ENCODE measurements at places on chromosomes 2 and 18. TPM values are rescaled to one million over a fixed set of nuclear protein-coding genes. Genes with fewer than 3 reads are reported as not detected.

The HDLBP gene
- total RNA-seq = 446 TPM

- H3K27me3 ChIP-seq = no peaks in the 10 kb centered on the region
- H3K4me1 ChIP-seq = no peaks in the 10 kb centered on the region
- no peak for DNase-seq
- H3K27ac ChIP-seq = no peak overlapping the region
Observed at GRCh38 chr18:70373042-70373519, 84.2 kb downstream of the SOCS6 start.

- no peak for DNase-seq
- no peaks in the 10 kb centered on the region for H3K4me1 ChIP-seq
- H3K4me3 ChIP-seq = no peak overlapping the region
- no peaks in the 10 kb centered on the region for H3K27me3 ChIP-seq
Observed at GRCh38 chr2:194765723-194766122, 891.3 kb upstream of the SLC39A10 start.

DNA sequence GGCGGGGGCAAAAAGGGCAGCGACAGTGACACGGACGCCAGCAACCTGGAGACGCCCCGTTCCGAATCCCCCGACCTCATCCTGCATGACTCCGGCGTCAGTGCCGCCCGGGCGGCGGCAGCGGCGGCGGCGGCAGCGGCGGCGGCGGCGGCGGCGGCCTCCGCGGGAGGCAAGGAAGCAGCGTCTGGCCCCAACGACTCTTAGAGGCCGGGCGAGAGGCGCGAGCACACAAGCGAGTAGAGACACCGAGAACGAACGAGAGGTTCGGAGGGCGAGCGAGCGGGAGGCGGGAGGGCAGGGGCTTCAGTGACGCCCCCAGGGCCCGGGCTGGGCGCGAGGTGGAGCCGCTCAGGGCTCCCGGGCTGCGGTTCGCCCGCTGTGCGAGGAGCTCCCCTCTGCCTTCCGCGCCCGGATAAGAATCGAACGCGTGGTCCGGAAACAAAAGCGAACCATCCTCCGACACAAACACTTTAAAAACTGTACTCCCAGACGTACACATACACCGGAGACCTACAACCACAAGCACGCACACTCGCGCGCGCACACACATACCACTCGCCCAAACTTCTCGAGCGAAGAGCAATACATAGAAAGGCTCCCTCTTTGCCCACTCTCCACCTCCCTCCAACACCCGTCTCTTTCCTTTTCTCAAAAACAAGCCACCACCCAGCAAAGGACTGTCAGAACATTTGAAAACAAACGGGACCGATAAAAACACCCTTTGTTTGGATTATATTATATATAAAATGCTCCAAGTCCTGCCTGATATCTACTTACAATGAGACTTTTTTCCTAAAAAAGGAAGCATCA is 2.8 kb downstream of the SP9 start:
- H3K27me3 ChIP-seq = peaks cover 93% of the 10 kb centered on the region
- H3K4me3 ChIP-seq = peak overlapping the region; percentile 51
- peaks cover 35% of the 10 kb centered on the region for H3K4me1 ChIP-seq
- no peak overlapping the region for H3K27ac ChIP-seq

GRCh38 chr18:6055711-6056110 is 160.4 kb upstream of the TMEM200C start:
- H3K27ac ChIP-seq = no peak overlapping the region
- no peak for DNase-seq
- H3K4me3 ChIP-seq = no peak overlapping the region
- no peaks in the 10 kb centered on the region for H3K4me1 ChIP-seq
- no peaks in the 10 kb centered on the region for H3K27me3 ChIP-seq
- H3K36me3 ChIP-seq = no peaks in the 10 kb centered on the region

DNA sequence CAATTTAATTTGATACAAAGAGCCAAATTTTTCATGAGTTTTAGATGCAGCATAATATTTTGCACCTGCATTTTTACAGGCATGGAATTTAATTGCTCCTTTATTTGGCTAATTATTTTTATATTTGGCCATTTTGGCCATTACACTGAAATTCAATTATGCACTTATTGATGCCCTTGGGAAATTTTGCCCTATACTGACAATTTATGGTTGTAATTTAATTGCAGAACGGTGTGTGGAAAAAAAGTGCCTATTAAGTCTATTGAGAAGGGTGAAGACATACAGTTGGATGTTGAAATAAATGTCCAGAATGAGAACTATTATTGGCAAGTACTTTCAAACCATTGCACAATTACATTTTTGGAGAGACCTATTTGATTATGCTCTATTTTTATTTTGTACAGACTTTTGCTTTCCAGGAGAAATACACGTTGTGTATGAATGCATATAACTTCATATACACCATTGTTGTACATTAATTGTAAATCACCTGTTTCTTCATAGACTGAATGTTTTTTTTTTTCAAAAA is 1319.3 kb upstream of the CDH2 start:
- no peaks in the 10 kb centered on the region for H3K27me3 ChIP-seq
- no peak overlapping the region for H3K4me3 ChIP-seq
- no peaks in the 10 kb centered on the region for H3K4me1 ChIP-seq
- no peak for DNase-seq

DNA sequence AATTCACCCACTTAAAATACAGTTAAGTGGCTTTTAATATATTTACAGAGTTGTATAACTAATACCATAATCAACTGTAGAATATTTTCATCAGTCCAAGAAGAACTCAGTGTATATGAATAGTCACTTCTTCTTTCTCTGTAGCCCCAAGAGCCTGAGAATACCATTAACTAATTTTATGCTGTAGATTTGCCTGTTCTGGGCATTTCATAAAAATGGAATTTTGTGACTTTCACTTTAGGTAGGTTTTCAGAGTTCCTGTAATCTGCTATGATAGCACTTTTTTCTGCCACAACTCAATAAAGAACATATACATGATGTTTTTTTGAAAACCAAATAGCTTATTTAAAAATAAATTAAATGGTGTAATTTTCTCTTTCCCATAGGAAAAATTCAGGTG is 57.6 kb downstream of the CCDC102B start:
- H3K27me3 ChIP-seq = no peaks in the 10 kb centered on the region
- H3K36me3 ChIP-seq = no peaks in the 10 kb centered on the region
- H3K4me1 ChIP-seq = no peaks in the 10 kb centered on the region
- H3K4me3 ChIP-seq = no peak overlapping the region
- no peak overlapping the region for H3K27ac ChIP-seq

- DNase-seq = no peak
- H3K27ac ChIP-seq = no peak overlapping the region
- no peak overlapping the region for H3K4me3 ChIP-seq
- no peaks in the 10 kb centered on the region for H3K36me3 ChIP-seq
Observed at GRCh38 chr2:26617588-26618083, 23.5 kb downstream of the CIB4 start.

GRCh38 chr2:166091439-166091838 is 36.4 kb downstream of the SCN1A start:
- DNase-seq = no peak
- H3K4me3 ChIP-seq = no peak overlapping the region
- H3K27ac ChIP-seq = no peak overlapping the region
- H3K27me3 ChIP-seq = no peaks in the 10 kb centered on the region
- H3K4me1 ChIP-seq = no peaks in the 10 kb centered on the region
- H3K36me3 ChIP-seq = no peaks in the 10 kb centered on the region

GRCh38 chr2:45691171-45691999 is 39.9 kb downstream of the PRKCE start:
- peak overlapping the region; percentile 14 for H3K4me3 ChIP-seq
- H3K36me3 ChIP-seq = no peaks in the 10 kb centered on the region
- peaks cover 23% of the 10 kb centered on the region for H3K4me1 ChIP-seq
- DNase-seq = peak; percentile 78
- H3K27ac ChIP-seq = peak overlapping the region; percentile 82
- no peaks in the 10 kb centered on the region for H3K27me3 ChIP-seq

DNA sequence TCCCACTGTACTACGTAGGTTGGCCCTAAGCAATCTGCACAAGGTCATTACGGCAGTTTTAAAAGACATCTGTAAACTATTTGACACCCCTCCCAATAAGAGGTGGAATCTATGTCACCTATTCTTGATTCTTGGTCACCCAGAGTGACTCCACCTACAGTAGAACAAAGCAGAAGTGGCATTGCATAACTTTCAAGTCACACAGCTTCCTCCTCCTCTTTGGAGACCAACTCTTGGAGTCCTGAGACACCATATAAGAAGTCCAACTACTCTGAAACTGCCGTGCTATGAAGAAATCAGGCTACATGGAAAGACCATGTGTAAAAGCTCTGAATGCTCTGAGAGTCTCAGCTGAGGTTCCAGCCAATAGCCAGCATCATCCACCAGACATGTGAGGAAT is 253.5 kb upstream of the CDH20 start:
- no peak overlapping the region for H3K4me3 ChIP-seq
- H3K27ac ChIP-seq = no peak overlapping the region
- H3K4me1 ChIP-seq = no peaks in the 10 kb centered on the region
- H3K27me3 ChIP-seq = no peaks in the 10 kb centered on the region
- no peaks in the 10 kb centered on the region for H3K36me3 ChIP-seq
- no peak for DNase-seq

The CFC1 gene
- total RNA-seq = not detected

DNA sequence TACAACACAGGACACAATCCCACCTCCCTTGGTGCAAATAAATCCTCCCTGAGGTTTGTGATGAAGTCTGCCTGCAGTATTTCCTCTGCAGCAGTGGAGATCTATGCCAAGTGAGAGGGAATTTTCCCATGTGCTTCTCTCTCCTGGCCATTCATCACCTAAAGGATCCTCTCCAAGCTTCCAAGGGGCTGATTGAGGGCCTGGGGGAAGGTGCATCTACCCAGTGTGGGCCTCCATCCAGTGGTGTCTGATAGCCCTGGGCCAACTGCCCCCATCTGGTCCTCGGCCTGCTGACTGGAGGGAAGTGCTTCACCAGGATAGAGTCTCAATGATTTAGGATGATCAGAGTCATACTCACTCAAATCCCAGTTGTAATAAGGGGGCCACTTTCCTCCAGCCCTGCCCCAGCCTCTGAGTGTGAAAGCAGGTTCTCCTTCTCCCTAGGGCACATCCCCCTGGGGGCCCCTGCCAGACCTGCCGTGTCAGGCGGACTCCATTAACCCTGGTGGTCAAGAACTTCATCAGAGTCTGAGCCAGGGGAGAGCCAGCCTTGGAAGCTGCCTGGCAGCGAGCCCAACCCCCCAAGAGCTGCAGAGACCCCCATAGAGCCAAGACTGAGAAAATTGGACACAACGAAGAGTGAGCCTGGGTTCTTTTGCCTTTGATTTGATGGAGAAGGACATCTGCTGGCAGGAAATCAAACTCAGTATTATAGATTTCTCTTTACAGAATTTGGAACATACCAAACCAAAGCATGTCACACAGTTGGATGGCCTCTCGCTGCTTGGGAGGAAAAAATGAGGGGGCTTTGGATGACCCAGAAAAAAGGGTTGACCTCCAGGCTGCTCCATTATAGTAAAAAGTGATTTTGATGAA is 509.6 kb downstream of the CMPK2 start:
- DNase-seq = no peak
- peaks cover 16% of the 10 kb centered on the region for H3K4me1 ChIP-seq
- no peak overlapping the region for H3K4me3 ChIP-seq
- no peaks in the 10 kb centered on the region for H3K27me3 ChIP-seq

DNA sequence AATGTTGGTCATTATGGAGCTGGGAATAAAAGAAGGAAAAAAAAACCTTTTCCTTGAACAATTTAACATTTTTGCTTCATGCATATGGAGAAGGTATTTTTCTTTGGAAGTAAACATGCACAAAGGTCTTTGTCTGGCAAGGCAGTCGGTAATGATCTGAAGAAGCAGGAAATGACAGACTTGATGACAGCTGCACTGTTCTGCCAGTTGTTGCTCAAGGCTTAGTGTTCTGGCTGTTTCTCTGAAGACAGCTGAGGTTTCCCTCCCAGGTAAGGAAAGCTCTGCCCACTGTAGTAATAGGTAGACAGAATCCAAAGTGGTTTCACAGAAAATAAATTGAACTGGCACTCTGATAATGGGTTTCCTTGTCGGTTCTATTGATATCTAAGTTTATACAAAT is 308.4 kb upstream of the GCFC2 start:
- no peak overlapping the region for H3K27ac ChIP-seq
- no peaks in the 10 kb centered on the region for H3K4me1 ChIP-seq
- DNase-seq = no peak
- H3K36me3 ChIP-seq = no peaks in the 10 kb centered on the region
- no peaks in the 10 kb centered on the region for H3K27me3 ChIP-seq

- no peaks in the 10 kb centered on the region for H3K27me3 ChIP-seq
- H3K36me3 ChIP-seq = no peaks in the 10 kb centered on the region
- H3K4me3 ChIP-seq = no peak overlapping the region
- no peaks in the 10 kb centered on the region for H3K4me1 ChIP-seq
- DNase-seq = no peak
Observed at GRCh38 chr2:238947920-238948710, 100.2 kb downstream of the TWIST2 start.

The REG3A gene
- not detected for total RNA-seq

DNA sequence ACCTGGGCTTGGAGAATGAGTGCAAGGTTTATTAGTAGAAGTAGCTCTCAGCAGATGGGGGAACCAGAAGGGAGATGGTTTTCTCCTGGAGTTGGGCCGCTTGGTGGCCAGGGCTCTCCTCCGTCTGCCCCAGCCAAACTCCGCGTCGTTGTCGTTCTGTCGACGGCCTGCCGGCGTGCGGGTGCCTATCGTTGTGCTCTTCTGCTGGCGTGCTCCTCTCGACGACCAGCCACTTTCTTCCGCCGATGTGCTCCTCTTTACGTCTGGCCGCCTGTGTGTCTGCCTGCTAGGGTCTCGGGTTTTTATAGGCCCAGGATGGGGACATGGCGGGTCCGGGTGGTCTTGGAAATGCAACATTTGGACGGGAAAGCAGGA is 119.1 kb downstream of the BMPR2 start:
- H3K36me3 ChIP-seq = no peaks in the 10 kb centered on the region
- no peak for DNase-seq
- peaks cover 8% of the 10 kb centered on the region for H3K4me1 ChIP-seq
- H3K27me3 ChIP-seq = no peaks in the 10 kb centered on the region
- no peak overlapping the region for H3K27ac ChIP-seq
- no peak overlapping the region for H3K4me3 ChIP-seq

DNA sequence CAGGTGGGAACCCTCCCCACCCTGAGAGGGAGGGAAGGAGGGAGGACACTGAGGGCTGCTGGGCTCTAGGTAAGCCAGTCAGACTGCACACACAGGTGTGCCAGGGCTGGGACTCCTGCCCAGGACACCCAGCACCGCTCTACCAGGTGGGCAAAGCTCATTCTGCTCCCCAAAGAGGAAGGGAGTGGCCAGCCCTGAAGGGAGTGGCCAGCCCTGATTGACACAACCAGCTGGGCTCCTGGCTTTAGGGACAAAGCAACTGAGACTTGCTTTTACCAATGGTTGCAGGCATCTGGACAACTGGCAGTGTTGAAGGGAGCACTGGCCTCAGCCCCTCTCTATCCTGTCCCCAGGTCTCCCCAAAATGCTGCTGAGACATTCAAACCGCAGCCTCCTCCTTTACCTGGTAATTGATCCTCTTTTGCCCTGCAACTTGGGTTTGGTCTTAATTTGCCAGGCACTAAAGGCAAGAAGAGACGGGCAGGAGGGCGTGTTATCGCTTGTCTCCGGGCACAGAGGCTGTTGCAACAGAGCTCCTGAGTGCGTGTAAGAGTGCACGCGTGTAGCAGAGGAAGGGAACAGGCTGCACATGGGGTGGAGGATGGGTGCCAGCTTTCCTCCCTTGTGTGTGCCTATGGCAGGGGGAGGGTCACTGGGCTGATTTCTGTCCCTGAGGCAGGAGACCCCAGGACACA is 14.5 kb upstream of the FOSL2 start:
- H3K27ac ChIP-seq = peak overlapping the region; percentile 87
- peaks cover 18% of the 10 kb centered on the region for H3K4me1 ChIP-seq
- DNase-seq = peak; percentile 82

All from gastrocnemius medialis (tissue), 4 donors.